Right lobe of liver (tissue), 6 donors: ENCODE measurements at places on chromosomes 5 and 9. TPM values are rescaled to one million over a fixed set of nuclear protein-coding genes. Genes with fewer than 3 reads are reported as not detected.

The N4BP3 gene
- 0.33 TPM for total RNA-seq

The GPR21 gene
- 0.44 TPM for total RNA-seq

The FAM13B gene
- 6.5 TPM for total RNA-seq

The BAAT gene
- total RNA-seq: 476 TPM

The MAMDC2 gene
- total RNA-seq: 1.6 TPM

The ADAMTS12 gene
- 1.5 TPM for total RNA-seq

The FOXI1 gene
- not detected for total RNA-seq

The DEPDC1B gene
- 0.15 TPM for total RNA-seq

The RELL2 gene
- total RNA-seq: 1.2 TPM

The ADGRV1 gene
- total RNA-seq: 7.9 TPM

The SH3PXD2B gene
- total RNA-seq: 5.8 TPM

The TAF1L gene
- not detected for total RNA-seq

The MYO10 gene
- 6.7 TPM for total RNA-seq

The PCDH12 gene
- 1.6 TPM for total RNA-seq

The ADAMTSL1 gene
- 0.73 TPM for total RNA-seq

The CDH10 gene
- total RNA-seq: not detected

The EDIL3 gene
- not detected for total RNA-seq

The ELOVL7 gene
- total RNA-seq: 0.19 TPM

The CD14 gene
- 214 TPM for total RNA-seq

The THBS4 gene
- not detected for total RNA-seq

The GARIN3 gene
- total RNA-seq: not detected

The WNT8A gene
- total RNA-seq: not detected

The UNC13B gene
- total RNA-seq: 23.0 TPM

The WDR55 gene
- 16.1 TPM for total RNA-seq

The FGF1 gene
- total RNA-seq: 0.56 TPM

The SPINK4 gene
- total RNA-seq: not detected

The GAS1 gene
- total RNA-seq: 1.6 TPM

The CFAP77 gene
- total RNA-seq: not detected

The TXNDC15 gene
- 30.2 TPM for total RNA-seq

The PTPN3 gene
- 15.0 TPM for total RNA-seq

The TEK gene
- total RNA-seq: 4.2 TPM

The RNF183 gene
- total RNA-seq: not detected

The HMMR gene
- 1.0 TPM for total RNA-seq

The FLT4 gene
- 8.2 TPM for total RNA-seq

The COL23A1 gene
- total RNA-seq: 0.28 TPM

The SLC6A3 gene
- not detected for total RNA-seq

The COL15A1 gene
- total RNA-seq: 0.07 TPM

The BASP1 gene
- total RNA-seq: 4.2 TPM

The USP20 gene
- total RNA-seq: 11.4 TPM

The SLC45A2 gene
- total RNA-seq: 0.20 TPM

The PCDHGA8 gene
- total RNA-seq: 0.88 TPM

The TOPORS gene
- total RNA-seq: 6.0 TPM

The SPINK7 gene
- total RNA-seq: not detected

The NOL8 gene
- 8.9 TPM for total RNA-seq
